Cerebellum (tissue), 4 donors: ENCODE measurements at places on chromosomes 13 and 19. TPM values are rescaled to one million over a fixed set of nuclear protein-coding genes. Genes with fewer than 3 reads are reported as not detected.

- no peak for DNase-seq
Observed at GRCh38 chr13:105165449-105166125, 1369.9 kb downstream of the EFNB2 start.

The VN1R2 gene
- total RNA-seq: not detected

GRCh38 chr19:18390065-18390907 is 4.3 kb downstream of the GDF15 start:
- no peak for DNase-seq

DNA sequence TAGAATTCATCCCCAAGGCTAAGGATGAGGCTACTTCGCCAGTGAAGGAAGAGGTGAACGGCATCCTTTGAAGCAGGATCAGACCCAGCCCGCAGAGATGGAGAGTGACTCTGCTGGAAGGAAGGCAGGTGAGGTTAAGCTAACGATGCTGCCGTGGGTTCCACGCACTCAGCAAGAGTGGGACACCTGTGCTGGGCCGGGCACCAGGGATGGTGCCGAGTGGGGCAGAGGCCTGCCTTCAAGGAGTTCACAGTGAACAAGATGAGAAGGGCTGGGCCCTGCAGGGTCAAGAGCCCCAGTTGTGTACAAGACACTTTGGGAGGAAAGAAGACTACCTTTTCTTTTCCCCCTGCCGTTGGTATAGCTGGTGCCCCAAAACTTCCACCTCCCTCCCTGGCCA is 606.6 kb downstream of the LIG4 start:
- DNase-seq: no peak

- no peak for DNase-seq
Observed at GRCh38 chr19:6022570-6023064, 44.7 kb upstream of the RANBP3 start.

DNA sequence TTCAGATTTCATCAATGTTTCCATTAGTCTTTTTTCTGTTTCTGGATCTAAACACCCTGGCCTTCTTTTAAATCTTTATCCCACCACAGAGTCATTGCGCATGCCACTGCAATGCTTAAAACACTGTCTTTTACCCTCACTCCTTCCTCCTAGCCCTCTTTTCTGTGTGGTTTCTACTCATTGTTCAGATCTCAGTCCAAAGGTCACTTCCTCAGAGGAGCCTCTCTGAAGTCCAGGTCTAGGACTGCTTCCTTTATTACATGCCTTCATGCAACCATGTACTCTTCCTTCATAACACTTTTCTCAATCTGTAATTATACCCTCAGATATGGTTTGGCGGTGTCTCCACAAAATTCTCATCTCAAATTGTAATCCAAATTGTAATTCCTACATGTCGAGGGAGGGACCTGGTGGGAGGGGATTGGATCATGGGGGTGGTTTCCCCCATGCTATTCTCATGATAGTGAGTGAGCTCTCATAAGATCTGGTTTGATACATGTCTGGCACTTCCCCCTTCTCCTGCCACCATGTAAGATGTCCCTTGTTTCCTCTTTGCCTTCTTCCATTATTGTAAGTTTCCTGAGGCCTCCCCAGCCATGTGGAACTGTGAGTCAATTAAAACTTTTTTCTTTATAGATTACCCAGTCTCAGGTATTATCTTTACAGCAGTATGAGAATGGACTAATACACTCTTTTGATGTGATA is 808.9 kb downstream of the DIAPH3 start:
- DNase-seq: no peak

GRCh38 chr19:23784274-23784673 is 25.6 kb upstream of the ZNF681 start:
- no peak for DNase-seq

The NBEA gene
- total RNA-seq: 168 TPM

The ZNF223 gene
- total RNA-seq: 10.8 TPM

DNA sequence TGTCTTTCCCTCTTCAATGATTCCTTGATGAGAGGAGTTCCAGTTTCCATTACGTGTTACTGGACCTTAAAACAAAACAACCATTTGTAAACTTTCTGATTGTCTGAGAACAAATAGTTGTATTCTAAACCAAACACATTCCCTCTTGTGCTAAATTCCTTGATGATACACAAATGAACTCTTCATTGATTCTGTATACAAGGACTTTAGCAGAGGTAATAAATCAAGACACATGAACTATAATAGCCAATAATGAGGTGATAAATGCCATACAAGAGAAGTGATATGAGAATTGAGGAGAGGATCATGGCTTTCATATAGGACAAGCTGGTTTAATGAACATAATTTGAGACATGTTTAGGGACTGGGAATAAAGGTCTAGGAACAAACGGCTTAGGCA is 13.5 kb upstream of the GPC5 start:
- DNase-seq: no peak

DNA sequence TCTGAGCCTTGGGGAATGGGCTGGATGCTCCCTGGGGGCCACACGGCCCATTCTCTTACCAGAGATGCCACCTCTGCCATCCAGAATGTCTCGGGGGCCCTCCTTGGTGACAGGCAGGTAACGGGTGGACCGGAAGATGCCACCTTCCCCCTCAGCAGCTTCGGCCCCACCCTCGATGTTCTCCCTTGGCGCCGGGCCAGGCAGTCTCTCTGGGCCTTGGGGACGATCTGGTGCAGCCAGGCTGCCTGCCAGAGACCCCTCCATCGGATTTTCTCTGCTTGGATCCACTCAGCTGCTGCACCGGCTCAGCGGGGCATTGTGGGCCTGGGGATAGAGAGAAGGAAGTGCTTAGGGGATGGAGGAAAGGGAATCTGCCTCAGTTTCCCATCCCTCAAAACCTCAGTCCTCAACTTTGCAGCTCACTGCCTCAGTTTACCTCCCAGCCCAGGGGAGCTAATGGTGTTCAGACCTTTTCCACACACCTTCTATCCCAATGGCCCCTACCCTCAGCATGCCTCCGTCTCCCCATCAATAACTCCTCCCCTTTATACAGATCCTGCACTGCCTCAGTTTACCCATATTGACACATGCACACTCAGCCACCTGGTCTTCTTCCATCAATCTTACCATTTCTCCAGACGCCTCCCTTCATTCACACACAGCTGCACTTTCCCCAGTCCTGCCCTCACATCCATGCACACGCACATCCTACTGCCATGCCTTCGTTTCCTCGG is 1.5 kb downstream of the WIZ start:
- DNase-seq: no peak

The RGS9BP gene
- total RNA-seq: 1.1 TPM

- no peak for DNase-seq
Observed at GRCh38 chr13:98524391-98524790, 52.5 kb downstream of the STK24 start.

DNA sequence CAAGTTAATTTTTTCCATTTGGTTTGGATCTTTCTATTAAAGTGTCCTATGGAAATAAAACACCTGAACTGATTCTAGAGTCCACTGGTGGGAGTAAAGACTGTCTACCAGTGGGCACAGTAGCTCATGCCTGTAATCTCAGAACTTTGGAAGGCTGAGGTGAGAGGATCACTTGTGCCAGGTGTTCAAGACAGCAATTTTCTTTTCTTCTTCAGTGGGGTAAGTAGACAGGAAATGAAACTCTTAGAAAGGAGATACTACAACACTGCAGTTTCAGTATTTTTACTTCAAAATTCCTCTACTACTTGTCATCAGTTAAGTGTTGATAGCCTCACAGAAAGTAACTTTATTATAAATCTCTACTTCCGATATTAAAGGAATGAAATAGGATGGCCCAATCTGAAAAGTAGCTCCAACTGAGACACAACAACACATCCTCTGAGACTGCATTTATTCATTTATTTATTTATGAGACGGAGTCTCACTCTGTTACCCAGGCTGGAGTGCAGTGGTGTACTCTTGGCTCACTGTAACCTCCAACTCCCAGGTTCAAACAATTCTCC is 26.3 kb downstream of the DNMT1 start:
- no peak for DNase-seq

The ZNF541 gene
- 0.91 TPM for total RNA-seq

GRCh38 chr19:4430760-4431159 is 26.8 kb downstream of the UBXN6 start:
- DNase-seq: no peak

The SLC17A7 gene
- 3.8 TPM for total RNA-seq

DNA sequence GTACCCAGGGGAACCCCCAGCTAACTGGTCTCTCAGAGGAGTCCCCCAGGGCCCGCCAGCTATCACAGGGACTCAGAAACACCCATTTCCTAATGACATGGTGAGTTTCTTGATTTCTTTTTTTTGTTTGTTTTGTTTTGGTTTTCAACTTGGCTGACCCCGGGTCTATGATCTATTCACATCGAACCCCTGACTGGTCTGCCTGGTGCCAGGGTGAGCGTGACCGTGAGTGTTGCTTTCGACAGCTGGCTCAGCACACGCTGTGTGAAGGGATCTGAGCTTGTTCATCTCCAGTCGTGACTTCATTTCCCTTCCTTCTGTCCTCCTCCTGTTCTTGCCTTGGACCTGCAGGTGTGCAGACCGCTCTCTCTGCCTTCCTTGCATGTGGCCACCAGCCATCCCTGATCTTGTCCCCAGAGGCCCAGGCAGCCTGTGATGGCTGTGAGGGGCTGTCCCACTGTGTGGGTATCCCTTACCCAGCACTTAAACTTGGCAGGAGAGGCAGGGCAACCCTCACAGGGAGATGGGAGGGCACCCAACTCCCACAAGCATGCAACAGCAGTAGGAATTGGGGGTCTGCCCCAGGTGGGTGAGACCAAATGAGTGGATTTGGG is 26.2 kb downstream of the TMEM161A start:
- no peak for DNase-seq

The SPACA4 gene
- not detected for total RNA-seq
